ENCODE measurements at places on chromosomes 5 and 9.

DNA sequence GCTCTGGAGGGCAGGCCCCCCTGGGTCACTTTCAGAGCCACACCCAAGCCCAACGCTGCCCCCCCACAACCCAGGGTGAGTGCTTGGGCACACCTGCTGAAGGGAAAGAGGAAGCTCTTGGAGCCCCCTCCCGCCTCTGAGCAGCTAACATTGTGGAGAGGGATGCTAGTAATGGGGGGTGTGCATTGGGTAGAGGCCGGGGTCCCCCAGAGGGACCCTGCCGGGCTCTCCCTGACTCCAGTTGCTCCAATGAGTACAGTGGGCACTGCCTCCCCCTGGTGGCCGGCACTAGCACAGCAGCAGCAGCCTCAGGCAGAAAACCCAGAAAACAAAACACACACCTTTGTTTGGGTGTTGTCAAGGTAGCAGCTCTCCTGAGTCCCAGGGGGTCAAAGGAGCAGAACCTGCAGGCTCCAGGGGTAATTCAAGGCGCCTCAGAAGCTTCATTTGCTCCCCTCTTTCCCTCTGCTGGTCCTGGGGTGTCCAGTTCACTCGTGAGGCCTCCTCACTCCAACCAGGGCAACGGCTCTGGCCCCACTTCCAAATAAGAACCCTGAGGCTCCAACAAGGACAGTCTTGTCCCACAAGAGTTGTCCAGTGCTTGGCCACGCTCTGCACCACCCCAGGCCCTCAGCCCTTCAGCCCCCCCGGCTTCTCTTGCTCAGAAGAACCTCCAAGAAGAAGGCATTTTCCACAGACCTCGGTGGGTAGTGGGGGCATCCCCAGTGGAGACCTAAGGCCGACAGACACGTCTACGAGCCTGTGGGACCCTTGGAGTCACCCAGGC lies 16.1 kb downstream of the GBGT1 start:
- DNase-seq, result peak; percentile 77

GRCh38 chr9:94167376-94167890 lies 83.2 kb downstream of the PTPDC1 start:
- no peak for DNase-seq

DNA sequence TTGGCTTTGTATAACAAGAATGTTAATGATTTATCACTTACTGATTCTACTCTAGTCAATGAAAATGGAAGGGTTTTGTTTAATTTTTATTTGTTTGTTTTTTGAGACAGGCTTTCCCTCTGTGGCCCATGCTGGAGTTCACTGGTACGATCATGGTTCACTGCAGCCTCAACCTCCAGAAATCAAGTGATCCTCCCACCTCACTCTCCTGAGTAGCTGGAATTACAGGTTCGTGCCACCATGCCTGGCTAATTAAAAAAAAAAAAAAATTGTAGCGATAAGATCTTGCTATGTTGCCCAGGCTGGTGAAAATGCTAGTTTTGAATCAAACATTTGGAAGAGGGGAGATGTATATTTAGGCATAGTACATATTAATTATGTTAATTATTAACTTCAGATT lies 209.4 kb downstream of the NFIB start:
- no peak for DNase-seq

GRCh38 chr5:21681911-21682310 lies 1171.2 kb downstream of the CDH12 start:
- DNase-seq, result no peak

GRCh38 chr9:26813247-26813646 lies 79.4 kb downstream of the CAAP1 start:
- no peak for DNase-seq

DNA sequence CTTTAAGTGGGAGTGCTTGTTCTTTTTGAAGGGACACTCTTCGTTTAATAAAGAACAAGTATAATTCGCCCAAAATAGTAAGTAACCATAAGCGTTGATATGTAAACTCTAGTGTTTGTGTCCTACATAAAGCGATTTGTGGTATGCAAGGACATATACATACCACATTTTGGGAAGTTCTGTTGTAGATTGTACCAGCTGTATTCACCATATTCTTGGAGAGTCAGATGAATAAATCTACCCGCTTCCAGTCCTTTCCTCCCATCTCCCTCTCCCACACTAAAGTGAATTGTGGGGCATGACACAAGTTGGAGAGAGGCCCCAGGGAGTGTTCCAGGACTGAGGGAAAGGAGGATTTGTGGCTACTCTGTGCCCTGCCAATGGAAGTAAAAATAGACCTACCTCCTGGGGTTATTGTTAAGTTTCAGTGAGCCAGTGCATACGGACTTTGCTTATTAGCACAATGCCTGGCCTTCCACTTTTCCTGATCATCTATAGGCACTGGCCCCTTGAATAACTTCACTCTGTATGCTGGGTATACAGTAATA lies 40.6 kb downstream of the ARHGAP26 start:
- DNase-seq, result no peak

DNA sequence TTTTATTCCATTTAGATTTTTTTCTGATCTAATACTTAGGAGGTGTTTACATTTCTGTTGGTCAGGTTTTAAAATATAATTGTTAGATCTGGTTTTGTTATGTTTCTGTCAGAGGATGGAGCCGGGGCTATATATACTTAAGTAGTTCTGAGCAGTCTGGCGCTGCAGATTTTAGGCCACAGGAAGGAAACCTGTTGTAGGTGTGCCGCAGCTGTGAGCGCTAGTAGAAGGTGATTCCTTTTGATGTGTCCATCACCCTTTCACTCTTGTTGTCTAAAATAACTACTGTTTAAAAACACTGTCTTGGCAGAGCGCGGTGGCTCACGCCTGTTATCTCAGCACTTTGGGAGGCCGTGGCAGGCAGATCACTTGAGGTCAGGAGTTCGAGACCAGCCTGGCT lies 17.0 kb downstream of the ZBTB34 start:
- no peak for DNase-seq

DNA sequence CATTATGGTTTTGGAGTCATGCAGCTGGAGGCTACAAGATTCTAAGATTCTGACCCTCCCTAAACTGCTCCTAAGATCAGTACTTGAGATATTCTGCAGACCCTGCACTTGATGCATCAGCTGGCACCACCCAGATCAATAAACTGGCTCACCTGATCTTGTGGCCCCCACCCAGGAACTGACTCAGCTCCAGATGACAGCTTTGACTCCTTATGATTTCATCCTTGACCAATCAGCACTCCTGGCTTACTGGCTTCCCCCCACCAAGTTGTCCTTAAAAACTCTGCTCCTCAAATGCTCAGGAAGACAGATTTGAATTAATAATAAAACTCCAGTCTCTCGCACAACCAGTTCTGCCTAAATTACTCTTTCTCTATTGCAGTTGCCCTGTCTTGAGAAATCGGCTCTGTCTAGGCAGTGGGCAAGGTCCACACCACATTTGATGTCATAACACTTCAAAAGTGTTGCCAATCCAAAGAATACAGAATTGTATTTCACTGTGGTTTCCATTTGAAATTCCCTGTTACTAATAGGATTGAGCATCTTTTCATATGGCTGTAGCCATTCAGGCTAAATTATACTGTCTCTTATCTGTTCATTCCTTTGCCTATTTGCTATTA lies 14.8 kb upstream of the SLC30A5 start:
- DNase-seq, result no peak

- no peak for DNase-seq
These were observed 798 bp downstream of the MEGF9 start for GRCh38 chr9:120713257-120714087.

GRCh38 chr9:19020886-19021455 lies 12.0 kb downstream of the SAXO1 start:
- no peak for DNase-seq

DNA sequence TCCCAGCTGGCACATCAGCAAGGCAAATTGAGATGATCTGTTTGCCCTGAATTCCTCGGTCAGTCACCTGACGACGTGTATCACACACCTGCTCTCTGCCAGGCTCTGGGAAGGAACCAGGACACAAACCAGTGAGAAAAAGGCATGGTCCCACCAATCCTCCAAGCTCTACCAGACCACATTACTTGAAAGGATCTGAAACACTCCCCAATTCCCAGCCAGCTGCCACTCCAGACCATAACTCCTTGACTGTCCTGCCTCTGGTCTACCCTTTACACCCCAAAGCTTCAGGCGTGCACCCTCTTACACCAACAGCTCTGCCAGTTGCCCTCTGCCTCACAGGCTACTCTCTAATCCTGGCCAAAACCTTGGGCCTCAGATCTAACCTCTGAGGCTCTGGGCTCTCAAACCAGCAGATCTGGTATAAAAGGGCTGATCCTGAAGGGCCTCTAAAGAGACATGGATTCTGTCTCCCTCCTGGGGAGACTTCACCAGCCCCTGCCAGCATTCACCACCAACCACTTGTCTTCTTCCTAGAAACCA lies 6.8 kb downstream of the MGAT1 start:
- DNase-seq, result no peak

DNA sequence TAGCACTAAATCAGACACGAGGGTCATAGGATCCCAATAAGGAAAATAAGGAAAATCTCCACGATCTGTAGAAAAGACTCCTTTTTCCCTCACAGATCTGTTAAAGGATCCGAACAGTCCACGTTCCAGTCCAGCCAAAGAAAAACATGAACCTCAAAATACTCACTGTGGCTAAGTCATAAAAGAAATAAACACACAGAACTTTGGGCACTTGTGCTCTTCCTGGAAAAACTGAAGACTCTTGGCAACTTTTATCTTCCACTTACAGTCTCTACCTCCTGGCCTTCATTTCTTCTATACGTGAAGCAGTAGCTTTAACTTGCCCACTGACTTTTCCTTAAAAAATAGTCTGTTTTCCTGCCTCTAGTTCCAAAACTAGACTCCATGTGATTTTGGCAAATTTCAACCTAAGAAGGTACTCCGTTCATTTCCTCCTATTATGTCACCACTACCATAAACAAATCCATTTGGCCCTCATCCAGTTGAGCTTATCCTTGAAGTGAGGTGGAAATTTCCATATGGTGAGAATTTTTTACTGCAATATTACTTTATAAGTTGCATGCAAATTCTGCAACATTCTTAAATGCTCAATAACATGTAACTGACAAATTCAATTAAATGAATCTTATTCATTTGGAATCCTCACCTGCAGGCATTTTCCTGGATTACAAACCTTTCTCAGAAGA lies 5.3 kb upstream of the LHFPL2 start:
- DNase-seq, result no peak

- DNase-seq, result no peak
These were observed 31.7 kb downstream of the EPB41L4B start for GRCh38 chr9:109289186-109289585.

GRCh38 chr5:72245951-72246532 lies 74.0 kb downstream of the MRPS27 start:
- DNase-seq, result no peak

DNA sequence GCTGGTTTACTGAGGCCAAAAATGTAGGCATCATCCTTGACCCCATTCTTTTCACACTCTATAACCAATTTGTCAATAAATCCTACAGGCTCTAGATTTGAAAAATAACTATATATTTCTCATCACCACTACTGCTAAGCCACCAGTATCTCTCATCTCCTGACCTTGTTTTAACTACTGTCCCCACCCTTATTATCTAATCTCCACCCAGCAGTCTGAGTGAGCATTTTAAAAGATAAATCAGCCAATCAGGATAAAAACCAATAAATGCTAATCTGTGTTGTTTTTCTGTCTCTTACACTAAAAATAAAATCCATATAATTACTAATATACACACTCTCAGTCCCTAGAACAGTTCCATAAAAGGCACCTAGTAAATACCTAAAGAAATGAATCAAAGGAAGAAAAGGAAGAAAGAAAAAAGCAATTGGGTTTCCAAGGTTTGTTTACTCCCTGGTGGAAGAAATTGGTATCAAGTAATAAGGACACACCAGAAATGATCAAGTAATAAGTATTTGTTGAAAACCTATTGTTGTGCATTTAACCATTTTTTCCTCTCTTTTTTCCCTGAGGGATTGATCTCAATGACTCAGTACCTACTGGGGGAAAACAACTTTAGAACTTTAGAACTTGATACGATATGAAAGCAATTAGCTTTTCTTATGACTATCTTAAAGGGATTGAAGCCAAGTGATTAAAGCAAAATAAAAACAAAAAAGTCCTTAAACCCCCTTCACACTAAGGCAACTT lies 19.3 kb downstream of the MRPS27 start:
- DNase-seq, result no peak

DNA sequence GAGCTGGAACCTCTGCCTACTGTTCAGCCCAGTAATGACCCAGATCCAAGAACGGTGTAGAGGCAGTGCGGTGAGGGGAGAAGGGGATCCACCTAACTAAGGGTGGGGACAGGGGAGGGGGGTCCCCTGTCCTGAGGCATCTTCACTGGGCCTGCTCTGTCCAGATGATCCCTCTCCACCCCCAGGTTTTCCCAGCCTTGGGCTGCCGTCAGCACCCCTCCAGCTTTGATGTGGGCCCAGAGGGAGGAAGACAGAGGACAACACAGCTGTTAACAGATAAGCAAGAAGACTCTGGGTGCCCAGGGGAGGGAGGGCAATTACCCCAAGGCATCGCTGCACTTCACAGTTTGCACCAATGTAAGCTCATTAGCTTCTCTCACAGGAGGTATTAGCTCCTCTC lies 19.3 kb downstream of the BICD2 start:
- DNase-seq, result no peak

GRCh38 chr5:126143622-126144021 lies 279.6 kb upstream of the GRAMD2B start:
- DNase-seq, result no peak

GRCh38 chr5:139748505-139748826 lies 47.1 kb upstream of the PSD2 start:
- no peak for DNase-seq

DNA sequence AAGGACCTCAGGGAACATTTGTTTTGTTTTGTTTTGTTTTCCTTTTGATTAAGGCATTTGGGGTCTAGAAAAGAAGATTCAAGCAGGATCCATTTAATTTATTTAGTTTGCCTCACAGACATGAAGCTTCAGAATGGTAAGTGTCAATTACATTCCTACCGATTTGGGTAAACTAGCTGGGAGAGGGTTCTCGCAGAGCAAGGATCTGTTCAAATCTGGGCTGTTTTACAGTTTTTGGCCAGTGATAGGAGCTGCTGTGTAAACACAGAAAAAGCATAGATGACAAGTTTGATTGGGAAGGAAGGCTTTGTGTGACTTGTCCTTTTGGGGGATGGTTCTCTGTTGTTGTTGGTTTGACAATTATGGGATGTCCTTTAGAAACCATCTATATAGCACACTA lies 470.3 kb upstream of the WWC1 start:
- DNase-seq, result no peak

GRCh38 chr5:142894749-142895148 lies 124.6 kb downstream of the ARHGAP26 start:
- DNase-seq, result no peak

DNA sequence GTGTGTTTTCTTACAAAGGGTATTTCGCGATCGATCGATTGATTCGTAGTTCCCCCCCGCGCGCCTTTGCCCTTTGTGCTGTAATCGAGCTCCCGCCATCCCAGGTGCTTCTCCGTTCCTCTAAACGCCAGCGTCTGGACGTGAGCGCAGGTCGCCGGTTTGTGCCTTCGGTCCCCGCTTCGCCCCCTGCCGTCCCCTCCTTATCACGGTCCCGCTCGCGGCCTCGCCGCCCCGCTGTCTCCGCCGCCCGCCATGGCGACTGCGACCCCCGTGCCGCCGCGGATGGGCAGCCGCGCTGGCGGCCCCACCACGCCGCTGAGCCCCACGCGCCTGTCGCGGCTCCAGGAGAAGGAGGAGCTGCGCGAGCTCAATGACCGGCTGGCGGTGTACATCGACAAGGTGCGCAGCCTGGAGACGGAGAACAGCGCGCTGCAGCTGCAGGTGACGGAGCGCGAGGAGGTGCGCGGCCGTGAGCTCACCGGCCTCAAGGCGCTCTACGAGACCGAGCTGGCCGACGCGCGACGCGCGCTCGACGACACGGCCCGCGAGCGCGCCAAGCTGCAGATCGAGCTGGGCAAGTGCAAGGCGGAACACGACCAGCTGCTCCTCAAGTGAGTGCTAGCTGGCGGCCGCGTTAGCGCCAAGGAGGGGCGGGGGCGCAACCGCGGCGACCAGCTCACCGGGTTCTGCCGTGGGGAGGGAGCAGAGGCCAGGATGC lies 480 bp downstream of the LMNB1 start:
- DNase-seq, result peak; percentile 37
